ENCODE measurements at places on chromosomes 2 and 18.

GRCh38 chr2:54212456-54212855 lies 43.6 kb downstream of the TSPYL6 start:
- peak; percentile 65 for DNase-seq

GRCh38 chr2:1039549-1039948 lies 88.9 kb downstream of the SNTG2 start:
- DNase-seq: no peak

DNA sequence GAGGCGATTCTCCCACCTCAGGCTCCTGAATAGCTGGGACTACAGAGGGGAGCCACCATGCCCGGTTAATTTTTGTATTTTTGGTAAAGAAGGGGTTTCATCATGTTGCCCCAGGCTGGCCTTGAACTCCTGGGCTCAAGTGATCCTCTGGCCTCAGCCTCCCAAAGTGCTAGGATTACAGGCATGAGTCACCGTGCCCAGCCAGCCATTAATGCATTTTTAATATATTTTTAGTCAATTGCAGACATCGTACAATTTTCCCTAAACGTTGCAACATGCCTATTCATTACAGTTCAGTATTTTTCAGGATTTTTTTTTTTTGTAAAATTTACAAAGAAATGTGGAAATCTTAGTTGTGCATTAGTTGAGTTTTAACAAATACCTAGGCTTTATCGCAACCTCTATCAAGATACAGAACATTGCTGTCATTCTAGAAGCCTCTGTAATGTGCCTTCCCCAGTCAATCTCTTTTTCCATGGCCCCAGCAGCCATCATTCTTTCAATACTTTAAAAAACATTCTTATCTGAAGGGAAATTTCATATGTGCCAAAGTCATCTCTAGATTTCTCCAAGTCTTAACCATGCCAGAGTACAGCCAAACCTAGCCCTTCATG lies 14.7 kb downstream of the NABP1 start:
- no peak for DNase-seq

DNA sequence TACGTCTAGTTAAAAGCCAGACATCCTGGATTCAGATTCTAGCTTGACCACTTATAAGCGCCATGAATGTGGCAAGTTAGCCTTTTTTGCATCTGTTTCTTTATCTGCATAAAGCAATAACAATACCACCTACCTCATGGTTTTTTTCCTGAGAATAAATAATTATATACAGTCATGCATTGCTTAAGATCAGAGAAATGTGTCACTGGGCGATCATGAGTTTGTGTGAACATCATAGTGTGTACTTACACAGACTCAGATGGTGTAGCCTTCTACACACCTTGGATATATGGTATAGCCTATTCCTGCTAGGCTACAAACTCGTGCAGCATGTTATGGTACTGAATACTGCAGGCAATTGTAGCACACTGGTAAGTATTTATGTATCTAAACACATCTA lies 84.7 kb upstream of the PELI1 start:
- DNase-seq: no peak

GRCh38 chr2:182951948-182952663 lies 85.7 kb upstream of the FRZB start:
- DNase-seq: no peak

- no peak for DNase-seq
Measured at GRCh38 chr2:240644171-240644651, 18.9 kb downstream of the GPR35 start.

- DNase-seq: no peak
Measured at GRCh38 chr2:121187351-121187981, 97.5 kb downstream of the TFCP2L1 start.

GRCh38 chr18:80202264-80202998 lies 44.9 kb downstream of the PARD6G start:
- no peak for DNase-seq

DNA sequence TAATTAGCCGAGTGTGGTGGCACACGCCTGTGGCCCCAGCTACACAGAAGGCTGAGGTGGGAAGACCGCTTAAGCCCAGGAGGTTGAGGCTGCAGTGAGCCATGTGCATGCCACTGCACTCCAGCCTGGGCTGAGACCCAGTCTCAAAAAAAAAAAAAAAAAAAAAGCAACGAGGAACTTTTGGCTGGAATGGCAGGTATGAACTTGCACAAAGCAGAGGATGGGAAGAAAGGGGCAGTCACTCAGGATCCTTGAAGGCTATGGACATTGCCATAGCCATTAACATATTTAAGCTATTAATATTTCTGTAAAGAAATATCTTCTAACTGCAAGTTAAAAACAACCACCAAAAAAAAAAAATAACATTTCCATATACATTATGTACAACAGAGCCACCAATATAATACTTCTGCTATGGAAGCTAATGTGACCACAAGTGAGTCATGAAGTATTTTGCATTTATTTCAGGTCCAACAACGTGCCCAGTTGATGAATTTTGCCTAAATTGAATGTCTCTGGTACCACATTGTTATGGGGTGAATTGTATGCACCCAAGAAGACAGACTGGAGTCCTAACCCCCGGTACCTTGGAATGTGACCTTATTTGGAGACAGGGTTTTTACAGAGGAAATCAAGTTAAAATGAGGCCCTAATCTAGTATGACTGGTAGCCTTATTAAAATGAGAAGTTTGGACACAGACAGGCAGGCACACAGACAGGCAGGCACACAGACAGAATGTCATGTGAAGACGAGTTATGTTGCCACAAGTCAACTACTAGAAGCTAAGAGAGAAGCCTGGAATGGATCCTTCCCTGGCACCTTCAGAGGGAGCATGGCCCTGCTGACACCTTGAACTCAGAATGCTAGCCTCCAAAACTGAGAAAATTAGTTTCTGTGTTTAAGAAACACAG lies 102.8 kb downstream of the RBMS1 start:
- DNase-seq: no peak

- no peak for DNase-seq
Measured at GRCh38 chr2:131542438-131543384, 15.0 kb downstream of the CCDC74A start.

- DNase-seq: peak; percentile 77
Measured at GRCh38 chr2:73070643-73071359, 711 bp downstream of the SFXN5 start.

- no peak for DNase-seq
Measured at GRCh38 chr2:98072442-98072841, 14.5 kb upstream of the VWA3B start.

- no peak for DNase-seq
Measured at GRCh38 chr18:60040971-60041370, 141.2 kb downstream of the PMAIP1 start.

- DNase-seq: no peak
Measured at GRCh38 chr2:74292751-74293150, 50.5 kb downstream of the SLC4A5 start.

DNA sequence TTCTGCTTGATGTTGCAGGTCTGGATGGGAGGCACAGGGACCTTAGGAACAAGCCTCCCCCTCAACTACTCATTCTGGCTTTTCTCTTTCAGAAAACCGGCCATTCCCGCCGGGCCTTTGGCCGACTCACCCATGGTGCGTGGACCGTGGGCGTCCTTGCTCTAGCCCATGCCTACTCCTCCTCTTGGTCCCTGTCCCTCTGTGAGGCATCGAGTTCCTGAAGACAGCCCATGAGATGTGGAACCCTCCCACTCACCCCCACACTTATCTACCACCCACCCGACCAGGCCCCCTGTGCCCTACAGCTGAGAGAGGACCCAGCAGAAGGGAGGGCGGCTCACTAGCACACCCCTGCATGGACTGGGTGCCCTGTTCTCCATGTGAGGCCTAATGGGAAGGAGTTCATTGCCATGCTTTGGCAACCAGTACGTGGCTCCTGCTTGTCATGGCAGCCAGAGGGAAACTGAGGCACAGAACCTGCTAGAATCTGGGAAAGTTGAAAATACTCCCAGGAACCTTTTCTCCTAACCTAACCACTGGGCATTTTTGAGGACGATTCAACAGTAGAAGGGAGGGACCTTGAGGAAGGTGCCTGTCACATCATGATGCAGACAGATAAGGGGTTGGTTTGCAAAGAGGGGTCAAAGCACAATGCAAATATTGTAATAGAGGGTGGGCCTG lies 8.5 kb downstream of the SPEG start:
- no peak for DNase-seq

DNA sequence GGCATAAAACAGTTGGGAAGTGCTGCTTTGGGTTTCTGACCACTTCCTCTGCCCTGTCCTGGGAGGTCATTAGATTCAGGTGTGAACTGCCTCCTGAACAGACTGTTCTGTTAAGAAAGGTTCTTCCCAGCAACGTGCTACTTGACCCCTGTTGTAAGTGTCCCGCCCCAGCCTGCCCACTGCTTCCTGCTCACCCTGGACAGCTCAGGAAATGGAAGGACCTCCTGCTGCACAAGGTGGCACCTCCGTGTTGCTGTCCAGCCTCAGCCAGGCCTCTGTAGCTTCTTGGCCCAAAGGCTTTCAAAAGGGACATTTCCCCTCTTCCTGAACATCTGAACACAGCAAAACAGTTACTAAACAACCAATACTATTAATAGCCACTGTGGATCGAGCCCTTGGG lies 5.3 kb downstream of the TOGARAM2 start:
- DNase-seq: no peak

DNA sequence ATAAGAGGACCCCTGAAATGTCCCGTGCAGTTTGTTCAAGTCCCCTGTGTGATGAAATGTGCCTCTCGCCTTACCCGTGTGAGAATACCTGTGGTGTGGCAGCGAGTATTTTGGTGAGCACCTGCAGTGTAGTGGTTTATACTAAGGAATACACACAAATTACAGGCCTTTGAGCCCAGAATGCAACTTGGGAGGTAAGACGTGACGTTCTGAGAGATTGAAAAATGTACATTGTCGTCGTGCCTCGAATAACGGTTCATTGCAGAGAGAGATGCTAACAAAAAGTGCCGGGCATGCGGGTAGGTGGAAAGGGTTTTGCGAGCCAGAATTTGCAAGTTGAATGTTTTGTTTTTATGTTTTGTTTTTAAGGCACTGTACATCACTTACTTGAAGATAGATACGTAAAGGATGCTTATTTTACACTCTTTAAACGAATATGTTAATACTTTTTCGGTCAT lies 867 bp downstream of the RBBP8 start:
- DNase-seq: no peak

DNA sequence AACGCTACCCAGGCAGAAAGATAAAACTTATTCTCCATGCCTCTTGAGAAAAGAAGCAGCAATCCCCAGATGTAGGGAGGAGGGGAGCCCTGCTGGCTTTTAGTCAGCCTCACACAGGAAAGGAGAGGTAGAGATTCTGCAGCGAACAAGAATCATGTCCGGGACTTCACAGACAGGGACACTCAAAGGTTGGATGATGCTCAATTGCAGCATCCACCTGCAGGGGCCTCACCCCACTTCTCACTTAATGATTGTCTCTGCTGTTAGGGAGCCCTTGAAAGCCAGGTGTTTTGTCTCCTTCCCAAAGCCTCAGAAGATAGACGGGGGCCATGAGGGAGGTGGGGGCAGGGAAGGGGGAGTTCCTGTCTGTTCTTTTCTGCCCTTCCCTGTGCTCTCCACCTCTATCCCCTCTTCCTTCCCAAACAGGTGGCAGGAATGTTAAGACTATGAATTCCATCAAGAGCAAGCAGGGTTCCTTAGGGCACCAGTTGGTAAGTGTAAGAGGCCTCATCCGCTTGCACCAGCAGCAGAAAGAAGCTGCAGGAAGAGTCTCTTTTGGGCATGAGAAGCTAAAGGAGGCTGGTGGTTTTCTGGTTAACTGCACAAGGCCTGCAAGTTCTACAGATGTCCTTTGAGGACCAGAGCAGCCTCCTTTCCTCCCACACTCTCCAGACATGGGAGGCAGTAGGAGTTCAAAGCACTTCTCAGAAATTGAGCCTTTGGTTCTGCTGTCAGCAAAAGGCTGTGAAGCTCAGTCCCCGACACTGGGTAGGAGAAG lies 154.7 kb upstream of the TNP1 start:
- DNase-seq: no peak

GRCh38 chr2:121723316-121723715 lies 13.4 kb downstream of the NIFK start:
- DNase-seq: no peak

DNA sequence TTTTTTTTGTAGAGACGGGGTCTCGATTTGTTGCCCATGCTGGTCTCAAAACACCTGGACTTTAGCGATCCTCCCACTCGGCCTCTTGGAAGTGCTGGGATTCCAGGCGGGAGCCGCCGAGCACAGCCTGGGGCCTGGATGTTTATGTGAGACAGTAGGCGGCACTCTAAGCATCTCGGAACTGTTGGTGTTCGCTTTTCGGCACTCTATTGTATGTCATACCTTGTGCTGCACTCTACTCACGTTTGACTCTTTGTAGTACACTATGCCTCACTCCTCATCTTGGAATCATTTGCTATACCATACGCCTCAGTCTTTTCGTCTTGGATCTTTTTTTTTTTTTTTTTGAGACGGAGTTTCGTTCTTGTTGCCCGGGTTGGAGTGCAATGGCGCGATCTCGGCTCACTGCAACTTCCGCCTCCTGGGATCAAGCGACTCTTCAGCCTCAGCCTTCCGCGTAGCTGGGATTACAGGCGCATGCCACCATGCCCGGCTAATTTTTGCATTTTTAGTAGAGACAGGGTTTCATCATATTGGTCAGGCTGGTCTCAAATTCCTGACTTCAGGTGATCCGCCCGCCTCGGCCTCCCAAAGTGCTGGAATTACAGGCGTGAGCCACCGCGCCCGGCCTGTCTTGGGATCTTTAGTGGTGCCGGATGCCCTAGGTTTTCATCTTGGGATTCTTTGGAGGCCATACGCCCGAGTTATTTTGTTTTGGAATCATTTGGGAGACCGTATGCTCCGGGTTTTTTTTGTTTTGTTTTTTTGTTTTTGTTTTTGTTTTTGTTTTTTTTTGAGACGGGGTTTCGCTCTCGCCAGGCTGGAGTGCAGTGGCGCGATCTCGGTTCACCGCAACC lies 24.2 kb upstream of the ZDBF2 start:
- DNase-seq: no peak

DNA sequence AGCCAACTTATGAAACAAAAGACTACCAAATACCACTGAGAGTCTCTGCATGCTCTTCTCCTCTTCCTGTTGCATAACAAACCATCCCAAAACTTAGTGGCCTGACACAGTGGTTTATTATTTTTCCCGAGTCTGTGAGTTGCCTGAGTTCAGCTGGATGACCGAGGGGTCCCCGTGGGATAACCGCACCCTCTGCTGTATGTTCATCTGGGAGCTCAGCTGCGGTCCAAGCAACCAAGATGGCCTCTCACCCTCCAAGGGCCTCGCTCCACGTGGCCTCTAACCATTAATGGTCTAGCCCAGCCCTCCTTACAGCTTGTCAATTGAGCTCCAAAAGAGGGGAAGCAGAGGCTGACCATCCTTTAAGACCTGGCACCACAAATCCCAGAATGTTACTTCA lies 17.1 kb downstream of the ITM2C start:
- DNase-seq: no peak

- peak; percentile 54 for DNase-seq
Measured at GRCh38 chr2:226048611-226049010, 649.1 kb downstream of the NYAP2 start.

- no peak for DNase-seq
Measured at GRCh38 chr2:123091471-123091870, 933.6 kb upstream of the CNTNAP5 start.

- DNase-seq: no peak
Measured at GRCh38 chr2:15355386-15355785, 205.7 kb downstream of the NBAS start.

GRCh38 chr2:3620834-3621233 lies 25.9 kb downstream of the COLEC11 start:
- DNase-seq: no peak
